A549 treated with CpdA at 1 μM for 4 hours (cell line): ENCODE measurements at places on chromosomes 5 and 9. TPM values are rescaled to one million over a fixed set of nuclear protein-coding genes. Genes with fewer than 3 reads are reported as not detected.

The MOB3B gene
- 5.9 to 8.4 TPM (median 6.4 TPM) in 5 replicates for total RNA-seq

The FAM81B gene
- not detected in 5 replicates for total RNA-seq

The PCDHGA8 gene
- 0.02 TPM in 2 of 5 replicates, not detected in the others for total RNA-seq

The LCN12 gene
- 0.51 to 2.0 TPM (median 1.1 TPM) in 5 replicates for total RNA-seq

The AQP7 gene
- 0.19 to 0.49 TPM (median 0.24 TPM) in 5 replicates for total RNA-seq

The ZNF454 gene
- total RNA-seq: not detected in 5 replicates

The TMEFF1 gene
- 0.23 to 1.5 TPM (median 1.0 TPM) in 5 replicates for total RNA-seq

The C7 gene
- not detected in 5 replicates for total RNA-seq

The NOXA1 gene
- total RNA-seq: 1.0 to 1.5 TPM (median 1.5 TPM) in 5 replicates

The TMEM245 gene
- total RNA-seq: 37.2 to 49.5 TPM (median 45.7 TPM) in 5 replicates

The CAPSL gene
- total RNA-seq: not detected in 5 replicates

The PLAA gene
- 31.3 to 44.3 TPM (median 32.1 TPM) in 5 replicates for total RNA-seq

The SLC9A3 gene
- 2.1 to 2.5 TPM (median 2.4 TPM) in 5 replicates for total RNA-seq

The ZCCHC10 gene
- total RNA-seq: 27.7 to 37.6 TPM (median 30.1 TPM) in 5 replicates

The TRUB2 gene
- total RNA-seq: 41.8 to 58.7 TPM (median 50.6 TPM) in 5 replicates

The FUT7 gene
- 0.05 TPM in 2 of 5 replicates, not detected in the others for total RNA-seq

The BTNL8 gene
- total RNA-seq: not detected in 5 replicates

The DND1 gene
- 0.47 to 1.0 TPM (median 0.82 TPM) in 5 replicates for total RNA-seq

The PGM5 gene
- not detected in 5 replicates for total RNA-seq

The ATP10B gene
- not detected in 5 replicates for total RNA-seq

The NIM1K gene
- 0.27 to 0.41 TPM (median 0.33 TPM) in 4 of 5 replicates, not detected in the other for total RNA-seq

The CHSY3 gene
- 0.06 to 0.14 TPM (median 0.09 TPM) in 5 replicates for total RNA-seq

The C5orf63 gene
- total RNA-seq: 3.3 to 4.4 TPM (median 3.7 TPM) in 5 replicates

The C5orf46 gene
- not detected in 5 replicates for total RNA-seq

The SLC36A1 gene
- total RNA-seq: 8.7 to 10.7 TPM (median 9.7 TPM) in 5 replicates

The CCNO gene
- 5.4 to 10.2 TPM (median 8.9 TPM) in 5 replicates for total RNA-seq

The LEAP2 gene
- total RNA-seq: 0.87 to 1.7 TPM (median 1.5 TPM) in 5 replicates

The PCDHB14 gene
- total RNA-seq: 0.06 to 0.13 TPM (median 0.09 TPM) in 5 replicates

The RHOBTB3 gene
- total RNA-seq: 5.9 to 10.0 TPM (median 7.3 TPM) in 5 replicates

The ABO gene
- total RNA-seq: not detected in 5 replicates

The RLN1 gene
- not detected in 5 replicates for total RNA-seq

The ARSI gene
- total RNA-seq: 33.5 to 52.9 TPM (median 42.9 TPM) in 5 replicates

The BRINP1 gene
- total RNA-seq: 0.13 to 0.22 TPM (median 0.14 TPM) in 5 replicates

The RNF224 gene
- 0.10 to 0.24 TPM (median 0.20 TPM) in 5 replicates for total RNA-seq

The SLC36A3 gene
- not detected in 5 replicates for total RNA-seq

The RNF180 gene
- total RNA-seq: 0.15 to 0.31 TPM (median 0.20 TPM) in 5 replicates

The PTAR1 gene
- 11.1 to 18.6 TPM (median 14.8 TPM) in 5 replicates for total RNA-seq

The GTF3C5 gene
- total RNA-seq: 61.6 to 72.0 TPM (median 70.8 TPM) in 5 replicates

The OBP2B gene
- total RNA-seq: not detected in 5 replicates

The HSPA5 gene
- total RNA-seq: 462 to 516 TPM (median 479 TPM) in 5 replicates

The KCNV2 gene
- not detected in 5 replicates for total RNA-seq

The SPATA31D4 gene
- not detected in 5 replicates for total RNA-seq

The ADAMTSL2 gene
- total RNA-seq: not detected in 5 replicates

The LCN9 gene
- total RNA-seq: not detected in 5 replicates

The PRR16 gene
- not detected in 5 replicates for total RNA-seq

The ANKRD18B gene
- total RNA-seq: 5.6 to 8.6 TPM (median 7.2 TPM) in 5 replicates

The AGXT2 gene
- not detected in 5 replicates for total RNA-seq

The CTXN3 gene
- total RNA-seq: not detected in 5 replicates

The SNCAIP gene
- total RNA-seq: 0.05 TPM in 1 of 5 replicates, not detected in the others

The RGMB gene
- 6.6 to 8.7 TPM (median 8.1 TPM) in 5 replicates for total RNA-seq
